CD4-positive, alpha-beta T cell treated with Interleukin-6 at 100 ng/mL for 8 hours (primary cell): ENCODE measurements at places on chromosomes 3 and 15.

- DNase-seq, result no peak
These were observed 40.0 kb downstream of the ATP2C1 start for GRCh38 chr3:130933801-130934345.

GRCh38 chr15:44295750-44296431 is 7.4 kb downstream of the GOLM2 start:
- DNase-seq, result no peak

DNA sequence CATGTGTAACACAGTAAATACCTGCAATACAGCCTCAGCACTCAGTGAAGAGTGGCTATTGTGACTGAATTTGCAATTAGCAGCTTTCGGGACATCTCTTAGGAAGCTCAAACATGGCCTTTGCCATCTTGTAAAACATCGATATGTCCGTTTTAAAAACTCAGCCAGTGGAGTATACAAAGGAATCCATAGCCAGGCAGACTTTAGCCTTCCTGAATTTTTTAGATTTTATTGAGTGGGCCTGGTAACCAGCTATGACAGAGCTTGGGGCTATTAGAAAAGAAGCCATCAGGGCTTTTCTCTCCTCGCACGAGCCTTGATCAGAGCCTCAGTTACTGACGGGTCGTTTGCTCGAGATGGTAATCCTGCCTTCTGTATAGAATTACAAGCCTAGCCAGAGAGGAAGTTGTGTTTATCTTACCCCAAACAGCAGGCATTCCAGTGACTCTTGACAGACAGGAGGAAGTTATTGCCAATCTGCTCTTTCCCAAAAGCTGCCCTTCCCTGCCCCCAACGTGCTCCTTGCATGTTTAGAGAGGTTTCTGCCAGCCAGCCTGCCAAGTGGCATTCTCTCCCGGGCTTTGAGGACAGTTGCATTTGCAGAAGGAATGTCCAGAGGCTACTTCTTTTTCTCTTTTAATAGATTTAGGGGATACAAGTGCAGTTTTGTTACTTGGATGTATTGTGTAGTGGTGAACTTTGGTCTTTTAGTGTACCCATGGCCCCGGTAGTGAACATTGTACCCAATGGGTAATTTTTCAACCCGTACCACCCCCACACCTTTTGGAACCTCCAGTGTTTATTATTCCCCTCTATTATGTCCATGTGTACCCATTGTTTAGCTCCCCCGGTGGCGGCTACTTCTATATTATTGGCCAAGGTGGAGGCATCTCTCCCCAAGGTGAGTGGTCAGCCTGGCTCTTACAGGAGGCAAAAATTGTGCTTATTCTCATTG is 40.6 kb downstream of the ITPR1 start:
- DNase-seq, result no peak

- no peak for DNase-seq
These were observed 4.8 kb upstream of the CCDC174 start for GRCh38 chr3:14646589-14647413.

DNA sequence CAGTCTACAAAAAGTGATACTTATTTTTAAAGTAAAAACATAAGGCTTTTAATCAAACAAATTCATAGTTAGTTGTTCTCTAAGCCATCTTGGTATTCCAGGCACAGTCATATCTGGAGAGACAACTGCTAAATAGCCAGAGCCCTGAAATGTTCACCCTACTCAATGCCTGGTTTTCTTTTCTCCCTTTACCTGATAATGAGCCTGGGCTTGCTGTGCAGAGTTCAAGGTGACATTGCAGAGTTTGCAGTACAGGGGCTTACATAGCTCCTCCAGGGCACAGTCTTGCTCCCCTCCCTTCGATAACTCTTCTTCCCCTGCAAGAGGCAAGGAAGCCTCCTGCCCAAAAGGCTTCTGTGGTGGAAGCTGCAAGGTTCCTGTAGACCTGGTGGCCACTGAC is 4.3 kb downstream of the ZMAT3 start:
- no peak for DNase-seq

GRCh38 chr15:88605189-88606069 is 15.7 kb upstream of the AEN start:
- DNase-seq, result no peak

GRCh38 chr3:123375014-123375940 is 73.6 kb downstream of the ADCY5 start:
- no peak for DNase-seq

- DNase-seq, result no peak
These were observed 397 bp downstream of the PLXND1 start for GRCh38 chr3:129605922-129606635.

- DNase-seq, result no peak
These were observed 31.0 kb upstream of the FAM3D start for GRCh38 chr3:58697561-58697960.

GRCh38 chr15:76837474-76837873 is 67.7 kb downstream of the SCAPER start:
- DNase-seq, result no peak

- DNase-seq, result no peak
These were observed 26.7 kb downstream of the AMOTL2 start for GRCh38 chr3:134347551-134347950.

DNA sequence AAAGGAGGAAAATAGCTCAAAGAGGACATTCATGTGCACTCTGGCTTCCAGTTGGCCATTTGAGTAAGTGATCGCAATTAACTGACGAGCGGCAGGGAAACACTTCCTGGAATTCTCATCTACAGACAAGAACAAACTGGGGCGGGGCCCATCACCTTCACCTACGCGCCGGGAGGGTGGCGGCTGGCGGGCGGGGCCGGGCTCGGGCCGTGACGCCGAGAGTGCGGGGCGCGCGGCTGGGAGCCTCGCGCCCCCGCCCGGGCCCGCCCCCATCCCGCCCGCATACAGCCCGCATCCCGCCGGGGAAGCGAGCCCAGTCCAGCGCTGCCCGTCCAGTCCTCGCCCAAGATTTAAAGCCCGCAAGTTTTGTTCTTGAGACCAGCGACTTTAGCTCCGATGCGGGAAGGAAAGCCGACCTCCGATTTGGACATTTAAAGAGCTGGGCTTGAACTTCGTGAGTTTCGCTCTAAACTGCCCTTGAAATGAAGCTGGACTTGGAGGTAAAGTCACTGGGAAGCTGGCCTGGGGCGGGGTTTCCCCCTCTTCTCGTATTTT is at the start of gene B3GNT5:
TSS of gene B3GNT5 (plus strand) at position 281 of the 555 bp plus-strand sequence. CDS start 16,546 bp downstream, outside the sequence.
- no peak for DNase-seq

DNA sequence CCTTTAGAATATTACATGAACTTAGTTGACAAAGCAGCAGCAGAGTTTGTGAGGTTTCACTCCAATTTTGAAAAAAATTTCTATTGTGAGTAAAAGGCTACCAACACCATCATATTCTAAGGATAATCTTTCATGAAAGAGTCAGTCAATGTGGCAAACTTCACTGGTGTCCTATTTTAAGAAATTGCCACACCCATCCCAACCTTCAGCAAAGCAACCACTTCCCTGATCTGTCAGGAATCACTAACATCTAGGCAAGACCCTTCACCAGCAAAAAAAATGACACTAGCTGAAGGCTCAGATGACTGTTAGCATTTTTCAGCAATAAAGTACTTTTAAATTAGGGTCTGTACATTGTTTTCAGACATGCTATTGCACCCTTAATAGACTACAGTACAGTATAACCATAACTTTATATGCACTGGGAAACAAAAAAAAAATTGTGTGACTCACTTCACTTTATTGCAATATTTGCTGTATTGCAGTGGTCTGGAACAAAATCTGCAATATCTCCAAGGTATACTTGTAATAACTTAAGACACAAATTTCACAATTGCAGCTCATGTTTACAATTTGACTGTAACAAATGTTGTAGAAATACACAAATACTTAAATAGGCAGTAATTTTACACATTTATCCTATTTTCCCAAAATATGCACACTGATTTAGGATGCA is 38.9 kb upstream of the ALCAM start:
- DNase-seq, result no peak

DNA sequence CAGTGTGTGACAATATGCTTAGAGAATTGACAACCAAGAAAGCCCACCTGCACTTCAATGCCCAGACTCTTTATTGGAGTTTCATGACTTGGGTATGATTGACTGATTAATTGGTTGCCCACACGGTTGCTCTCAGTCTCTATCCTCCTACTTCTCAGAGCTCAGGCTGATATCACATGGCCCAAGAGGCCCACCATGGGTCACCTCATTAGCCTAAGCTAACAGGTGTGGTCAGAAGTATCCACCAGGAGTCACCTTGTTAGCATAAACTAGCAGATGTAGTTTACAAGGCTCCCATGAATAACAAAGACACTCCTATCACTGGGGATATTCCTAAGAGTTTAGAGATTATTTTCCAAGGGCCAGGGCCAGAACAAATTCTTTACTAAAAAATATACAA is 120.2 kb upstream of the MBNL1 start:
- DNase-seq, result no peak

- DNase-seq, result no peak
These were observed 81.2 kb downstream of the KLF13 start for GRCh38 chr15:31407851-31408250.

DNA sequence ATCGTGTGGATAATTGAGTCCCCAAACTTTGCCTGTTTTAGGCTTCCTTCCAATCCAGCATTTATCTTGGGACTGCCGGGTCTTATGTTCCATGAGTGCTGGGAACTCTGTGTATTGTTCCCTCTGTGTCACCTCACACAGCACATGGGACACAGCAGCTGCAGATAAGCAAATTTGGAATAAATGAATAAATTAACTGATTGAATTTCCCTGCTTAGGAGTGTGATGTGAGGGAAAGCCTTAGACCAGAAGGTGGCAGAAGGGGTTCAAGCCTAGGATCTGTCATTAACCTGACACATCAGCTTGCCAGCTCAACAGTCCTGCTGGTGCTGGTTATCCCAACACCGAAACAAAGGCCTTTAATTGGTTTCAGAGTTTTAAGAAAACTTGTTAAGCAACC is 114.3 kb downstream of the OXSM start:
- DNase-seq, result no peak

GRCh38 chr3:119219069-119219468 is 21.6 kb downstream of the B4GALT4 start:
- DNase-seq, result peak; percentile 57

GRCh38 chr3:45515999-45516725 is 78.4 kb upstream of the LIMD1 start:
- no peak for DNase-seq

GRCh38 chr15:37045859-37046740 is 54.2 kb downstream of the MEIS2 start:
- DNase-seq, result no peak

- no peak for DNase-seq
These were observed 3.5 kb upstream of the CCDC9B start for GRCh38 chr15:40344217-40344616.

DNA sequence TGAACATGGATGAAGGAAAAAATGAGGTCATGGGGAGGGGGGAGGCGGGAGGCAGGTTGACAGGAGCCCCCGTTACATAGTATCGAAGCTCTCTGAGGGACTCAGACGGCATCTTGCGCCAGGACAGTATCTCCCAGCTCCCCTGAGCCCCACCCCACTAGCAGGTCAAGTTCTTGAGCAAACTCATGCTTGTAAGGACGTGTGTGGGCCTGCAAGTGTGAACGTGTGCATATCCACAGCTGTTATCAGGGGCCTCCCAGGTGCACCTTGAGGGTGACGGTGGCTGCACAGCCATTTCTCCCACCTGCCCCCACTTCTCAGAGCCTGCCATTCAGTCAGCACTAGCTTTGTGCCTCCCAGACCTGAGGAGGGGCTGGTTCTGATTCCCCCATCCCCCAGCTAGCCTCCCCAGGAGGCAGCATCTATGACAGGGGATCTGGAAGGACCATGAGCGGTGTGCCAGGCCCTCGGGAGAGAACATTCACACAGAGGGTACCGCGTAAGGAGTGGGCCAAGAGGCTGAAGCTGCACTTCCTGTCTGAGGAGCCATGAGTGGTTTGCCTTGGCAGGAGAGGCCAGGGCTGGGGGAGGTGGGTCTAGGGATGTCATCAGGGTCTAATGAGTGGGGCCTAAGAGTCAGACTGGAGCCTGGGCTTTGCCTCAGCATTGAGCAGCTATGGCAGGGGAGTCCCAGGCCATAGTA is 2.9 kb downstream of the SEMA3F start:
- no peak for DNase-seq

- no peak for DNase-seq
These were observed 14.4 kb downstream of the DAG1 start for GRCh38 chr3:49484471-49484870.

GRCh38 chr3:67678665-67679064 is 24.3 kb upstream of the SUCLG2 start:
- DNase-seq, result peak; percentile 38

GRCh38 chr3:99523431-99524127 is 114.8 kb upstream of the COL8A1 start:
- no peak for DNase-seq

- DNase-seq, result no peak
These were observed 625.6 kb upstream of the NAALADL2 start for GRCh38 chr3:174233511-174233910.

- DNase-seq, result no peak
These were observed 148.4 kb downstream of the C3orf38 start for GRCh38 chr3:88298189-88298588.

- DNase-seq, result no peak
These were observed 29.2 kb downstream of the TMOD2 start for GRCh38 chr15:51780636-51781035.

- DNase-seq, result no peak
These were observed 44.6 kb downstream of the SLC12A1 start for GRCh38 chr15:48250640-48251076.

GRCh38 chr15:38354315-38354929 is 99.5 kb upstream of the FAM98B start:
- DNase-seq, result peak; percentile 40

DNA sequence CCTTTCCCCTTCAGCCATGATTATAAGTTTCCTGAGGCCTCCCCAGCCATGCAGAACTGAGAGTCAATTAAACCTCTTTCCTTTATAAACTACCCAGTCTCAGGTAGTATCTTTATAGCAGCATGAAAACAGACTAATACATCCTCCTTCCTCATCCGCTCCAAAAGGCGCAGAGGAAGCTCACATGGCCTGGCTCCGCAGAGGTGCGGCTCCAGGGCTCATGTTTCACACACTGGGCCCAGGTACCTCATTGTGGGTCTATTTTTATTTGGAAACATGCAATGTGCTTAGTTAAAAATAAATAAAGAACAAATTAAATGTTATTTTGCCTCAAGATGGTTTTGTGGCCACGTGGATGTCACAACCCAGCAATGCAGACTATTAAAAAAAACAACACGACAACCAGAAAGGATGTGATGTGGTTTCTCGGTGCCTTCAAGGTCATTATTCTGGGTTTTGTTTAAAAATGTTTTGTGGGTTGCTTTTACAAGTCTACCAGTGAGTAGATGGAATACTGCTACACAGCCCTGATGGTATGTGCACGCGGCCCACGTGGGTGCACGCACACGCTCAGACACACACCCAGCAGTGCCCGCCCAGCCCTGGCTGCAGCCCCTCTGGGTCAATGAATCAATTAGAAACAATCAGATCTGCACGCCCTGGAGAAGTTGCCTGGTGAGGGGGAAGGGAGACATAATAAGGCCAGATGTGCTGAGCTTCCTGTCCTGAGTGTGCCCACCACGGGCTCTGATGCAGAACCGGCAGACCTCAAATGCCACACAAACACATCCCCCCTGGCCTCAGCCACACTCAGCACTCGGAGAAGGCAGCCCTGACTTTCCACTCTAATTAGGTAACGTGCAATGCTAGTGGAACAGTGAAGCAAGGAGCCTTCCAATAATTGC is 140.1 kb downstream of the ADAMTS17 start:
- DNase-seq, result no peak

- no peak for DNase-seq
These were observed 153.8 kb upstream of the AZI2 start for GRCh38 chr3:28502397-28502937.

- DNase-seq, result no peak
These were observed 18.6 kb downstream of the FAM174B start for GRCh38 chr15:92636908-92637481.

- DNase-seq, result no peak
These were observed 24.3 kb upstream of the GCNT3 start for GRCh38 chr15:59587085-59587826.

GRCh38 chr15:88813960-88814359 is 10.7 kb downstream of the ACAN start:
- no peak for DNase-seq
